Fibroblast of lung (primary cell): ENCODE measurements at places on chromosomes 3 and 15. TPM values are rescaled to one million over a fixed set of nuclear protein-coding genes. Genes with fewer than 3 reads are reported as not detected.

Gene VEPH1
- 13.1 and 16.6 TPM in 2 replicates for polyA plus RNA-seq

Gene XPC
- 18.4 and 19.0 TPM in 2 replicates for polyA plus RNA-seq

Gene GP5
- polyA plus RNA-seq, result 0.02 and 0.06 TPM in 2 replicates

Gene SLC12A1
- polyA plus RNA-seq, result not detected in 2 replicates

Gene GOLGA8N
- 0.54 and 1.7 TPM in 2 replicates for polyA plus RNA-seq

Gene TRIM42
- polyA plus RNA-seq, result not detected in 2 replicates

Gene CPNE9
- polyA plus RNA-seq, result not detected in 2 replicates

Gene C15orf62
- 0.02 TPM in 1 of 2 replicates, not detected in the other for polyA plus RNA-seq

Gene HHATL
- polyA plus RNA-seq, result not detected in 2 replicates

Gene NRG4
- 0.01 TPM in 1 of 2 replicates, not detected in the other for polyA plus RNA-seq

Gene CHDH
- 0.15 and 0.23 TPM in 2 replicates for polyA plus RNA-seq

Gene FBXL22
- 0.20 and 0.87 TPM in 2 replicates for polyA plus RNA-seq

Gene ATP13A4
- polyA plus RNA-seq, result 0.01 and 0.10 TPM in 2 replicates

Gene FHIT
- 0.40 and 0.79 TPM in 2 replicates for polyA plus RNA-seq

Gene POPDC2
- 0.26 and 0.34 TPM in 2 replicates for polyA plus RNA-seq

Gene ANKRD34C
- not detected in 2 replicates for polyA plus RNA-seq

Gene LRRIQ4
- polyA plus RNA-seq, result 0.05 TPM in 1 of 2 replicates, not detected in the other

Gene SAXO2
- 0.36 and 0.58 TPM in 2 replicates for polyA plus RNA-seq

Gene CFAP100
- polyA plus RNA-seq, result not detected in 2 replicates

Gene STARD5
- polyA plus RNA-seq, result 20.1 and 21.4 TPM in 2 replicates

Gene AP3B2
- polyA plus RNA-seq, result 0.09 TPM in 2 replicates

Gene PLOD2
- polyA plus RNA-seq, result 38.1 and 91.8 TPM in 2 replicates

Gene PLA2G4F
- polyA plus RNA-seq, result not detected in 2 replicates

Gene THSD4
- polyA plus RNA-seq, result 36.6 and 43.1 TPM in 2 replicates

Gene EOMES
- 0.01 TPM in 1 of 2 replicates, not detected in the other for polyA plus RNA-seq

Gene CCDC191
- 0.77 and 1.7 TPM in 2 replicates for polyA plus RNA-seq

Gene SEMA3B
- polyA plus RNA-seq, result 17.6 and 23.5 TPM in 2 replicates

Gene CFAP20DC
- 1.9 and 2.7 TPM in 2 replicates for polyA plus RNA-seq

Gene CHRD
- polyA plus RNA-seq, result 0.46 and 1.3 TPM in 2 replicates

Gene BOC
- 4.2 and 4.7 TPM in 2 replicates for polyA plus RNA-seq

Gene HES1
- polyA plus RNA-seq, result 0.85 and 1.2 TPM in 2 replicates

Gene THBS1
- polyA plus RNA-seq, result 533 and 1,512 TPM in 2 replicates

Gene SEMA3F
- polyA plus RNA-seq, result 5.1 and 21.2 TPM in 2 replicates

Gene P2RY14
- polyA plus RNA-seq, result 0.09 and 0.26 TPM in 2 replicates

Gene ZPLD1
- 0.02 TPM in 1 of 2 replicates, not detected in the other for polyA plus RNA-seq

Gene ADPRH
- polyA plus RNA-seq, result 1.1 and 3.0 TPM in 2 replicates

Gene ZNF662
- polyA plus RNA-seq, result 0.69 and 1.2 TPM in 2 replicates

Gene DZIP1L
- polyA plus RNA-seq, result 5.2 and 8.9 TPM in 2 replicates

Gene LNP1
- 3.5 and 4.7 TPM in 2 replicates for polyA plus RNA-seq
